Kidney epithelial cell (primary cell): ENCODE measurements at places on chromosomes 4 and X. TPM values are rescaled to one million over a fixed set of nuclear protein-coding genes. Genes with fewer than 3 reads are reported as not detected.

GLRA3 gene
- not detected in 2 replicates for total RNA-seq

GC gene
- total RNA-seq: not detected in 2 replicates

DYNLT3 gene
- 28.2 and 35.6 TPM in 2 replicates for total RNA-seq

ARHGAP36 gene
- not detected in 2 replicates for total RNA-seq
